ENCODE measurements at places on chromosomes 6 and 20.

DNA sequence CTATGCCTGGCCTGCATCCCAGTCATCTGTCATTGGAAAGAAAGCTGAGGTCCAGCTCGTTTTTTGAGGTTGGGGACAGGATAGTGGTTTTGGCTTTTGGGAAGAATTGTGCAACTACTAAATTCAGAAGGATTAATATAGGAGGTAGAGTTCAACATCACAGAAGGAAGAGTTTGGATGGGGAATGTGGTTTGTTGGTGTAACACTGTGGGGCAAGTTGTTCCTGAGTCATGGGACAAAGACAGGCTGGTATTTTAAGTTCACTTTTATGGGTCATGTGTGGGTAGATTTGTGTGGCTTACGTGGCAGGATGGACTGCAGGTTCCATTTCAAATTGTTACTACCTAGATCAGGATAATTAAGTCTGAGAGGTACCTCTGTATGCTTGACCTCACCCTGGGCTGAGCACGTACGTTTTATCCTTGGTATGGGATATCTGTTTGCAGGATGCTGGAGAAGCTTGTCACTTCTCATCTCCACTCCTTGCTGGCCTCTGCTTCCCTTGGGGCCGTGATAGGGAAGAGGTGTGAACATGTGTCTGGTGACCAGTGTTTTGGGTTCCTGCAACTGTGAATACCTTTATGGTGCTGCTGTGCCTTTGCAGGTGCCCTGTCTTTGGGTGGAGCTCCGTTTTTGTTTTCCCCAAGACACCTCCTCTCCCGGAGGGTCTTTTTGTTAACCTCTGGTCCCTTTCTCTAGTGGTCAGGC, 177.6 kb downstream of the JARID2 start:
- DNase-seq, result no peak

DNA sequence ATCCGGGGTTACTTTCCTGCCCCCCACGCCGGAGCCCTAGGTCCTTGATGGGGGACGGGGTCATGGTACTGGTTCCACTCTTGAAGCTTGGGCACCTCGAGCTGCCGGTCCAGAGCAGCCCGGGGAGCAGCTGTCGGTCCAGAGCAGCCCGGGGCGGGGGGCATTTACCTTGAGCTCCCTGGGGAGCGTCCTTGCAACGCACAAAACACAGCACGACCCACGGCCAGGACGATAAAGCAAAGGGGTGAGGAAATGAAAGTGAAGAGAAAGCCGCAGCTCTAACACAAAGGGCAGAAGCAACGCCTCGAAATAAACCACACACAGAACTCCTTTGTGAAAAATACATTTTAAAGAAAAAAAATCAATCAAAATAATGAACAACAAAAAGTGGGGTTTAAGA, 39.1 kb downstream of the KCNQ2 start:
- no peak for DNase-seq

DNA sequence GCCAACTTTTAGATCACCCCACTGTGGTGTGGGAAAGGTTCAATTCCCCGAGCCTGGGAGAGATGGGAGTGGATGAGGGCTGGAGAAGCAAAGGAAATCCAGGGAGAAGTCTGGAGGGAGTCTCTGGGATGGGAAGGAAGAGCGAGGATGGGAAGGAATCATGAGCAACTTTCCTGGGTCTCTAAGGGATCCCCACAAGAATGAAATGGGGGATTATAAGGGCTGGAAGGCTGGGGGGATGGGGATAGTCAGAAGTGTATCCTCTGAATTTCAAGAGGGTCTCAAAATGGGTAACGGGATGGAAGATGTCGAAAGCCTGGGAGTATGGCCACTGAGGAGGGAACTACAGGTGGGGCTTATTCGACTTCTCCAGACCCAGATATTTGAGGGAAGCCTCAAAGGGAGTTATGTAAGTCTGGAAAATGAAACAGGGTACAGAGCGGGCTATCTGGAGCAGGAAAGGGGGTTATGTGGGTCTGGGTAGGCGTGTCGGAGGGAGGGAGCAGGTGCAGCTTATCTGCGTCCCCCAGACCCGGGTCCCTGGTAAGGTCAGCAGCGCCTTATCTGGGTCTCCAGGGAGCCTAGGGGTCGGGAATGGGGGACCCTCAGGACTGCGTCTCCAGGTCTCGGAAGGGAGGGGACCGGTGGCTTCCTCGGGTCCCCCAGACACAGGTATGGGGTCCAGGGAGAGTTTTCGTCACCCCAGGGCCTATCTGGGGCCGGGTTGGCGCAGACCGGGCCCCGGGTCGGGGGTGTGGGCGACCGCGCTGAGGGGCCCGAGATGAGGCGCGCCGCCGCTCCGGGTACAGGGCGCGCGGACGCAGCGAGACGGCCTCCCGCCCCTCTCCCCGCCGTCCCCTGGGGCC, 550 bp downstream of the PLAGL2 start:
- no peak for DNase-seq

DNA sequence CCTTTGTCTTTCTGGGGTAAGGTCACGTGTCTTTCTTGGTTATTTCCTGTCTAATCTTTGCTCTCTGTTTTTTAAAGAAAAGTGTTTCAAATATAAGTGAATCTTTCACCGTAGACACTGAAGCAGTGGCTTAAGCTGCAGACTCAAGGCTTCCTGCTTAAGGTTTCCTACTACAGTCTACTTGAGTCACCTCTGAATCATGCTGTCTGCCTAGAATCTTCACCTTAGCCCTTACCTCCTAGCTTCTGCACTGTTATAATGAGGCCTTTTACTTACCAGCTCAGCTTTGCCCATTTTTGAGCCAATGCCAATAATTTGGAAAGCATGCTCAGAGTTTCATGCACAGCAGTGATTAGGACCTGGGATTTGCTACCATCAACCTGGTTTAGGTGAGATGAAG, 30.6 kb downstream of the ADGRF4 start:
- DNase-seq, result no peak

DNA sequence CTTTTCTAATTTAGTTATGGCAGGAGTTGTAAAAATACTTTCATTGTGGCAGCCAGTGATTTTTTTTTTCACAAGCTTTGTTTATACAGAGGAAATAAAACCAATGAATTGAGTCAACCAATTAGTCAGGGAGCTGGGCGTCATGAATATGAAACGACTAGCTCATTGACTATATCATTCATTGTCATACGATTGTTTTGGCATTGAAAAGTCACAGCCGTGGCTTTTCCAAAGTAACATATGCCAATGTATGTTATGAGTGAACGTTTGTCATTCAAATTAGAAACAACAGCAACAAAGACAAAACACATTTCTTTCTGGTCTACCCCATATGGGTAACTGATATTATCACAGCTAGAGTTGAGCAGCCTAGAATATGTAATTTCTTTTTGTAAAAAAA, 810.6 kb downstream of the EPHA7 start:
- DNase-seq, result no peak

DNA sequence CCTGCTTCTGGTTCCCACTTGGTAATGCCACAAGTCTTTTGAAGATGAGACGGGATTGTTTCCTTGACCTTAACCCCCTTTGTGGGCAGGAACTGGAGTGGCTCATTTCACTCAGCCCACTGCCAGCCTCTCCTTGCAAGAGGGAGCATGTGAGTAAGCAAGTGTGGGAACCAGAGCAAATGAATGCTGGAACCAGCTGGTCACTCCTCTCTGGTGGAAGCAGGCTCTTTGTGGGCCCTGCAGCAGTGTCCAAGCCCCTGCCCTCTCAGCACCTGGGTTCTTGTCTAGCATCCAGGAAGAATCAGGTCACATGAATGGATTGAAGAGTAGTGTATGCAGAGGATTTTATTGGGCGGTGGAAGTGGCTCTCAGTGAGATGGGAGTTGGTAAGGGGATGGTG, 944.5 kb downstream of the QKI start:
- no peak for DNase-seq

- no peak for DNase-seq
Observed at GRCh38 chr6:96816301-96816817, 20.9 kb downstream of the GPR63 start.

GRCh38 chr20:58023781-58024180, 204.7 kb downstream of the ANKRD60 start:
- no peak for DNase-seq

DNA sequence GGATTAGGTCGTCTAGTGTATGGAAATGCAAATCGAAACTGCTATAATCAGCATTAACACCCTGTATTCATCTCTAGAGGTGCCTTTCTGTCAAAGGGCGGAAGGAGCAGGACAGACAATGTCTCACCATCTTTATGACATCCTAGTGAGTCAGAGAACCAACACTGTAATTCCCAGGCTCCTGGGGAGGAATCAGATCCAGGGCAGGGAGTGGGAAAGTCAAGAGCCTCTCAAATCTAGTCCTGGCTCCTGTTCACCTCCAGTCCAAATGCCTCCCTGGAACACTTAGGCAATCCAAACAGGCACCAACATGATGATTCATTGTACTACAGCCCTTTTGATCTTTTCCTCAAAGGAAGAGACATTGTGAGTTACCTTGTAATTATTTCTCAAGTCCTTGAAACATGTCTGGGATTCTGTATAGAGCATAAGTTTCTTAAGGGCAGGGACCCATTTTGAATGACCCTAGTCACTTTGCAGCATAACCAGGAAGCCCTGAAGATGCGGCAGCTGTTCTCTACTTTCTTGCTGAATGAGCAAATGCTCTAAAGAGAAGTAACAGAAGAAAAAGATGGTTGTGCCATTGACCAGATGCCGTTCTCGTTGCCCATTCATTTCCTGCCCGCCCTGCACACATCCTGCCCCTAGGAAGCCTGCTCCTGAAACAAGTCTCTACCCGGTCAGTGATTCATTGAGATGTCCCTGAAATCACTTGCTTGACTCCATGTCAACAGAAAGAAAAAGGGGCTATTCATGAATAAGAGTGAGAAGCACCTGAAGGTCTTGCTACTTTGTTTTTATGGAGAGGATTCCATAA, 112.8 kb upstream of the JARID2 start:
- DNase-seq, result no peak

DNA sequence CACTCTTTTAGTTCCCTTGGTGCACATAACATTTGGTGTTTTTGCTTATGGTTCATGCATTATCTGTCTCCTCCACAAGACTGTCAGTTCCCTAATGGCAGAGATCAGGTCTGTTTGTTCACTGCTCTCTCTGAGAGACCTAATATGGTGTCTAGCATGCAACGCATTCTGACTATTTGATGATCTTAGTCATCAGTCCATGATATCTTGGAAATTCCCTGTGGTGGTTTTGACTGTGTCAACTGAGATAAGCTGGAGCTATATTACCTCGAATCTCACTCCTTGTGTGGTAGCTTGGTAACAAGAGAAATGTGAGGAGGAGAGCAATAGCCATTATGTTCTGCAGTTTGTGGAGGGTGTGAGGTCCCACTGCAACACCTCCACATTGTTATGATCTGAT, 229.8 kb downstream of the FRK start:
- no peak for DNase-seq

Data from NCI-H1930 (cell line).